Islet precursor cell (in vitro differentiated cells): ENCODE measurements at places on chromosomes 13 and 19.

DNA sequence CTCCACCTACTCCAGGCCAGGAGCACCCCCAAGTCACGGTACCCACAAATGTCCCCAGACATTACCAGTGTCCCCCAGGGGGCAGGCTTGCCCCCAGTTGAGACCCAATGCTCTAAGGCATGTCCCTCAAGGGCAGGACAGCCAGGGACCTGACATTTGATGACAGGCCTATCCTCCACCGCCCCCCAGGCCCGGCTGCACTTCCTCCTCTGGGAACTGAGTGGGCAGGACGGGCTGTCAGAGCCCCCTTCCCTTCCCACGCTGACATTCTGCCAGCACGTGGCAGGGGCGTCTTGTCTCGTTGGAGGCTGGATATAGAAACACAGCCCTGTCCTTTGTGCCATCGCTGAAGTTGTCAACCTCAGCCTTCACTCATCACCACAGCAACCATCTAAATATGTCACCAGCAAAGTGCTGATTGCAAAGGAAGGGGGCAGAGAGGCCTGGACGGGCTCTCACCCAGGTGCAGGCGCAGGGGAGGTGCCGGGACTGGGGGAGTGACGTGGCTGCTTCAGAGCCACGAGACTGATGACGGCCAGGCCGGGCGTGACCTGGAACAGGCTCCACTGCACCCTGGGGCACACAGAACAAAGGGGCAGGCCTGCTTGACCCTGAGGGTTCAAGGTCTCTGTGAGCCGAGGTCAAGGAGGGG lies 38.4 kb downstream of the GNG7 start:
- no peak for DNase-seq

DNA sequence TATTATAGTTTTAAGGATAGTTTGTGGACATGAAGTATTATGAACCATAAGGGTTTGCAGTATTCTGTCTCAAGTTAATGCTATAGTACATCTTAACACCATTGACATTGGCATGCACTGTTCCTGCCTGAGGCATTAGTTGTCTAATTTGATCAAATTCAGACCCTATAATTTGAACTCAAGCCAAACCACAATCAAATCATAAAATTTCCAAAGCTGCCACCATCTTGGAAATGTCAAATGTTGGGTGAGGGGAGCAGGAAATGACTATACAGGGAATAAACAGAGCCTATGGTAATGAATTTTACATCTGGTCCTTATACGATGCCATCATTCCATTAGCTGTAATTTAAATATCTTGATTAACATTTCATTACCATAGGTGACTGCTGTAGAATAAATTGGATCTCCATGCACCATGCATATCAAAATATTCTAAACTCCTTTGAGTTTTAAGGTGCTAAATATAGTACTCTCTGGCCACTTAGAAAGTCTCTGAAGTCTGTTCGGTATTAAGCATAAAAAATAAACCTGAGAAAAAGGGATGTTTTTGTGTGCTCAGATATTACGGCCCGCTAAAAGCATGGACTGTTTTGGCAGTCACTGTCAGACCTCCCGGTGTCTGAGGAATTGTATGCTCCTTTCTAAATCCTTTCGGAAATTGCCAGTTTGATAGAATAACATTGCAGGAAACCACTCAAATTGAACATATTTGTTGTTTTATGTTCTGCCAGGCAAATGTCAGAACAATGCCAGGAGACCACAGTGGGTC lies 257.7 kb downstream of the SPRY2 start:
- DNase-seq: no peak

GRCh38 chr19:12695997-12696365 lies 450 bp downstream of the FBXW9 start:
- DNase-seq: peak; percentile 46

DNA sequence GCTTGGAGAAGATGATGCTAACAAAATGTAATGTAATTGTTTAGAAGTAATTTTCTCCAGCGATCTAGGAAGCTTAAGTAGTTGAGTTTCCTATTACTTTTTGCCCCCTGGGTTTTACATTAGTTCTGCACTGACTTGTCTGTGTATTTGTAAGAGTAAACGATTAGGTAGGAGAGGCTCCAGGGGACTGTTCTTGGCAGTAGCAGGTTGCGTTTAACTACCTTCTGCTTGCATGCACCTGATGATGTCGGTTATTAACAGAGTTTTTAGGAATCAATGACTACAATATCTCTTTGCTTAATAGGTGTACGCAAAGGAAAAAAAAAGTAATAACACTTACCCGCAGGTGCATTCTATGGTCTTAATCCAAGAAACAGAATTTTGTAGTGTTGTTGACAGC lies 18.3 kb upstream of the UGGT2 start:
- DNase-seq: no peak

- DNase-seq: no peak
These were observed at the start of gene LACC1 for GRCh38 chr13:43879755-43880181. Gene LACC1 (plus strand): TSS chr13:43879904. CDS start chr13:43880986, 1,082 bp downstream.

DNA sequence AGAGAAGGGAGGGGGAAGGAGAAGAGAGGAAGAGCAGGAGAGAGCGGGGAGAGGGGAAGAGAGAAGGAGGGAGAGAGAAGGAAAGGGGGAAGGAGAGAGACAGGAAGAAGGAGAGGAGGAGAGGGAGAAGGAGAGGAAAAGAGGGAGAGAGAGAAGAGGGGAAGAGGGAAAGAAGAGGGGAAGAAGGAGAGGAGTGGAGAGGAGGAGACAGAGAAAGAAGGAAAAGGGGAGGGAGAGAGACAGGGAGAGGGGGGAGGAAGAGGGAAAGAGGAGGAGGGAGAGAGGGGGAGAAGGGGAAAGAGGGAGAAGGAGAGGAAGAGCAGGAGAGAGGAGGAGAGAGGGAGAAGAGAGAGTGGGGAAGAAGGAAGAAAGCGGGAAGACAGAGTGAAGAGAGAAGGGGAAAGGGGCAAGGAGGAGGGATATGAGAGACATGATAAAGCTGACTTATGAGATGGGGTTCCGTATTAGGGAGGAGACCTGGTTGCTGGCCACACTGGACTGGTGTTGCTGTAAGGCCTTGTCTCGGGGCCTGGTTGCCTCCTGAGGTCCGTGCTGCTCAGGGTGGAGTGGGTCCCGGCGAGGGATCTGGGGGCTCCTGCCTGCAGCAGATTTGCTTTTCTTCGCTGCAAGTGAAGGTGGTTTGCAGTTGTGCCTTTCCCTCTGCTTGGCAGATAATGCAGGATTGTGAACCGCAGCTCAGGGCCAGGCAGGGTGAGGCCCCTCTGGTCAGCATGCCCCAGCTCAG lies 139.5 kb downstream of the TEX29 start:
- DNase-seq: no peak

DNA sequence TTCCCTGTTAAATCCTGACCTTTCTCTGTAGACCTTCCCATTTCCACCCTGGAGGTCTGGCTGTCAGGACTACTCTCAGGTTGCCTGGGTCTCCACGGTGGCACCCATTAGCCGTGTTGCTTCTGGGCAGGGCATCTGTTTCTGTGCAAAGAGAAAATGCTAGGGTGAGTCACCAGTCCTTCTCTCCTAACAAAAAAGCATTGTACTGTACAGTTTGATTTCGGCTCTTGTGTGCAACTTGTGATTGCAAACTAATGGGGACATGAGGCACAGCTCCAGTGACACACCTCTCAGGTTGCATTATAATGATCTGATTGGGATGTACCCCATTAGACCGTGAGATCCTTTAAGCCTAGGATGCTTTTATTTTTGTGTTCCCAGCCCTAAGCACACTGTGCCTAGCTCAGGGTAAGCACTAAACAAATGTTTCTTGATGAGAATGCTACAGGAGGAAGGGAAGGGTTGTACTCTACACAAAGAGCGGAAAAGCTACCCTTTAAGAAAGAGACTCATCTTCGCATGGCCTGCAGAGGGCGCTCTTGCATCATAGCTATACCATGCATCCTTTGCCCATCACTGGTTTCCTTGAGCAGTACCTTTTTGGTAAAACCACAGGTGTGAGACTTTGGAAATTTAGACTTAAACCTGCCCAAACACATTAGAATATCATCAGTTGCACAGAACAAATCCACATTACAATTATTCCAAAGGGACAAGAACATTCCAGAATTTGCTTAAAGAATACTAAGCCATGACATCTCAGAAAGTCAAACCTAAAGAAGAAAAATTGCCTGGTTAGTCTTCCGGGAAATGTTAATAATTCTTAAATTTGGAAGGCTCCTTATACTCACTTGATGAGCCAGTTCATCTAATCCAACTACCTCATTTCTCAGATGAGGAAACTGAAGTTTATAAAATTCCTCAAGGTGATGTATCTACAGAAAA lies 20.3 kb upstream of the TRIM13 start:
- peak; percentile 75 for DNase-seq

DNA sequence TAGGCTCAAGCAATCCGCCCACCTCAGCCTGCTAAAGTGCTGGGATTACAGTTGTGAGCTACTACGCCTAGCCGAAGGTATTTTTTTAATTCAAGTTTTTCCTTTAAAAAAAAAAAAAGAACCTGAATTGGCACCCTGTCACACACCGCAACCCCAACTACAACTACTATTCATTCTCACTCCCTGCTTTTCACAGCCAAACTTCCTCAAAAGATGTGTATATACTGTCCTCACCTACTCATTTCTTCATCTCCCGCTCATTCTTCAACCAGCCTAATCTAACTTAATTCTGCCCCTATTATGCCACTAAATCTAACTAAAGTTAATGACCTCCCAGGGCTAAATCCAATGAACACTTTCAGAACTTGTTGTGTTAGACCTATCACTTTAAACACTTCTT lies 12.7 kb upstream of the WBP4 start:
- DNase-seq: no peak

DNA sequence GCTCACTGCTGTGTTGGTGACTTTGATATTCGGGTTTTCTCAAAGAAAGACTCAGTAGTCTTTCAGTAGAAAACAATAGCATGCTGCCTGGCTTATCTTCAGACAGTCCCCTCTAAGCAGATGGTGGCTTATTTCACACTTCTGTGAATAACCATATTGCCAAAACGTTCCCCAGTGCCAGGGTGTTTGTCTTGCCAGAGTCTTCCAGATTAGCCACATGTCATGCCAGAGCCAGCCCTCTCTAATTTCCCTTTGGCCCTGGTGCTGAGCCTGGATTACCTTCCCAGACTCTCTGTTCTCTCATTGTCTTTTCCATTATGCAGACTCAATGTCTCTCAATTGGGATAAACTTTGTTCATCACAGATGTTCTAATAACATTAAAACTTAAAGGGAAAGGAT lies 488.0 kb upstream of the ATXN8OS start:
- no peak for DNase-seq

- no peak for DNase-seq
These were observed 21.4 kb downstream of the BBC3 start for GRCh38 chr19:47209319-47210179.

DNA sequence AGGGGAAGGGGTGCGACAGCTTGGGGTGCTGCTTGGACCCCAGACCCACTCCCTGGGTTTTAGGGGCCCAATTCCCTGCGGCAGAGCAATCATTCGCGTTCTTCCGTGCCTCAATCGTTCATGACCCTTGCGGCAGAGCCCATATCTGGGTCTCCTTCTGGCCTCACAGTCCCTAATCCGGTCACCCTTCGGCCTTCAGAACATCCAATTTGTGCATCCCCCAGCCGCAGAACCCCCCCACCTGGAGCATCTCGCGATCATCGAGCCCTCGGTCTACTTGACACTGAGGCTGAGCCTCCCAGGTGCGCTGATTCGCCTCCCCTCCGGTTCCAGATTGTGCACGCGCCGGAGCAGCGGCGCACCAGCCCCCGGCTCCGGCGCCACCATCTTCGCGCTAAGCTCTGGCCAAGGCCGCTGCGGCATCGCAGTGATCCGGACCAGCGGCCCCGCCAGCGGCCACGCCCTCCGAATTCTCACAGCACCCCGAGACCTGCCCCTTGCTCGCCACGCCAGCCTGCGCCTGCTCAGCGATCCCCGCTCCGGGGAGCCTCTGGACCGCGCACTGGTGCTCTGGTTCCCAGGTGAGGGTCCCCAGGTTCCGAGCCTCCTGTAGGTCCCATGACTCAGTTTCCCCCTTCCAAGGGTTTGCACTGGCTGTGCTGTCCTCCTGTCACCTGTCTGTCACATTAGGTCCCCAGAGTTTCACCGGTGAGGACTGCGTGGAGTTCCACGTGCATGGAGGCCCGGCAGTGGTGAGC lies 501 bp downstream of the GTPBP3 start:
- no peak for DNase-seq

DNA sequence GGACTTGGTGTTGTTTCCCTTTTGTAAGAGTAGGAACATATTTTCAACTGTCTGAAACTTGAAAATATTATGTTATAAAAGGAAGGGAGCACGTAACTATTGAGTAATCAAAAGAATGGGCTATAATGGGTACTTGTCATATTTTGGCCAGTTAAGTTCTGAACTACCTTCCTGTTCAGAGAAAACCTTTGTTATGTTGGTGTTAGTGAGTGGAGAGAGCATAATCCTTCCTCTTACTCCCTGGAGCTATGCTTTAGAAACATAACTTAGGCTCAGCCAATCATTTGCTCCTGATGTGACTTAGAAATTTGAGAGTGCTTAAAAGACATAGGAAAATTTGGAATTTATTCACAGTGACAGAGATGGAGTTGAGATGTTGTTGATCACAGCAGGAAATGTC lies 482.5 kb upstream of the SPRY2 start:
- no peak for DNase-seq

DNA sequence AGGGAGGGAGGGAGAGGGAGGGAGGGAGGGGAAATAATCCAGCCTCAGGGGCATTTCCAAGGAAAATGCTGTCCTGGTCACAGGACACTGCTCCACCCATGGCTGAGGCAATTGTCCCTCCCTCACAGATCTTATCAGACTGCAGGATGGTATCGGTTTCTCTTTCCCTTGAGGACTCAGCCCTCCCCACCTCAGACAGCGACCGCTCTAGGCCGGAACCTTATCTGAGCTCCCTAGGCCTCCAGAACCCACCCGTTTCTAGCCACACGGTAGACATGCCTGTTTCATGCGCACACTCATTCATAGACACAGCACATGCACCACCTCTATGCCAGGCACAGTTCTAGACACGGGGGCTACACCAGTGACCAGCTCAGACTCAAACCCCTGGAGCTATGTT lies 10.0 kb upstream of the IZUMO2 start:
- DNase-seq: peak; percentile 72

- no peak for DNase-seq
These were observed 270.5 kb downstream of the GPC6 start for GRCh38 chr13:93496985-93497673.

DNA sequence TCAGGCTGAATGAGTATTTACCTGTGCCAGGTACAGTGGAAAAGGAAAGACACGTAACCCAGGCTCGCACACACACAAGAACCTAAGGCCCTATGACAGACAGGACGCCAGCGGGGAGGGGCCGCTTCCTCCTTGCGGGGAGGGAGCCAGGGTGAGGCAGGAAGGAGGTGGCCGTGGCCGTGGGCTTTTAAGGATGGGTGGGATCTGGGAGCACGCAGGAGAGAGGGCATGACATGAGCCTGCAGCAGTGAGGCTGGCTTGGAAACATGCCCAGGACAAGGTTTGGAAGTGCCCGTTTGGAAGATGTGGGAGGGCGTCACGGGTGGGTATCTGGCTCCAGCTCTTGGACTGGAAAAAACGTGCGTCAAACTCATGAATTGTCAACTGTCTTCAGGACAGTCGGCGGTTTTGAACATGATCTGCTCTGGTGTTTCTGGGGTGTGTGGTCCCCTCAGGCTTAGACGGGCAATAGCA lies 20.1 kb downstream of the SH3GL1 start:
- no peak for DNase-seq

GRCh38 chr19:33804021-33804799 lies 7.5 kb downstream of the KCTD15 start:
- no peak for DNase-seq

- DNase-seq: no peak
These were observed 210.6 kb upstream of the NBEA start for GRCh38 chr13:34731486-34731885.

GRCh38 chr13:44695520-44695919 lies 119.4 kb upstream of the TSC22D1 start:
- no peak for DNase-seq
